Eye (tissue), 1 donor: ENCODE measurements at places on chromosomes 6 and 20.

GRCh38 chr6:111559188-111560097, 46.2 kb downstream of the TRAF3IP2 start:
- peak; percentile 74 for DNase-seq

GRCh38 chr6:157187182-157188083, 135.9 kb downstream of the TMEM242 start:
- DNase-seq = no peak

GRCh38 chr6:36844232-36845170, 5.3 kb upstream of the CPNE5 start:
- no peak for DNase-seq

GRCh38 chr6:11414176-11414963, 123.2 kb upstream of the TMEM170B start:
- DNase-seq = no peak

GRCh38 chr6:44966449-44967092, 361.6 kb upstream of the RUNX2 start:
- no peak for DNase-seq

- DNase-seq = no peak
Observed at GRCh38 chr6:87946669-87947068, 101.0 kb upstream of the SPACA1 start.

DNA sequence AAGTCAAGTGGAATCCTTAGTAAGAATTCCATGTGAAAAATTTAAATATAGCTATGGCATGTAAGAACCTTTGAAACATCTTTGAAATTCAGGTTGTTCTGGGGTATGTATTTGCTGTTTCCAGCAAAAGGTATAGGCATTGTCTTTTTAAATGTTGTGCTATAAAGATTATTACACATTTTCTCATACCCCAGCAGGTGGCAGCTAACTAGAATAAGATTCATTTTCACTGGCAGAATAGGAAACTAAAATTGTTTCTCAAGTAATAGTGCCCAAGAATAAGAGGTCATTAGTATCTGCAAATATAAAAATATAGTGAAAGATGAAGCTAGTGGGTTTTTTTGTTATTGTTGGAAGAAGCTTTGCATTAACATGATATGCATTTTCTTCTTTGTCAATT, 1.8 kb downstream of the GRIK2 start:
- no peak for DNase-seq

DNA sequence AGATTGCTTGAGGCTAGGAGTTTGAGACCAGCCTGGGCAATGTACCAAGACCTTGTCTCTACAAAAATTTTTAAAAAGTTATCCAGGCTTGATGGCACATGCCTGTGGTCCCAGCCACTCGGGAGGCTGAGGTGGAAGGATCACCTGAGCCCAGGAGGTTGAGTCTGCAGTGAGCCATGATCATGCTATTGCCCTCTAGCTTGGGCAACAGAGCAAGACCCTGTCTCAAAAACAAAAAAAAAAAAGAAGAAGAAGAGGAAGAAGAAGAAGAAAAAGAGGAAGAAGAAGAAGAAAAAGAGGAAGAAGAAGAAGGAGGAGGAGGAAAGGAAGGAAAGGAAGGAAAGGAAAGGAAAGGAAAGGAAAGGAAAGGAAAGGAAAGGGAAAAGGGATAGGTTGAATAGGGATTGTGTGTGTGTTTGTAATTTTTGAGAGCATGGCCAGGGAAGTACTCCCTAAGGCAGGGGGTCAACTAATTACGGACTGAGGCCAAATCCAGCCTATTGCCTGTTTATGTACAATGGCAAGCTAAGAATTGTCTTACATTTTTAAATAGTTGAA, 43.0 kb upstream of the ZNF217 start:
- DNase-seq = no peak

DNA sequence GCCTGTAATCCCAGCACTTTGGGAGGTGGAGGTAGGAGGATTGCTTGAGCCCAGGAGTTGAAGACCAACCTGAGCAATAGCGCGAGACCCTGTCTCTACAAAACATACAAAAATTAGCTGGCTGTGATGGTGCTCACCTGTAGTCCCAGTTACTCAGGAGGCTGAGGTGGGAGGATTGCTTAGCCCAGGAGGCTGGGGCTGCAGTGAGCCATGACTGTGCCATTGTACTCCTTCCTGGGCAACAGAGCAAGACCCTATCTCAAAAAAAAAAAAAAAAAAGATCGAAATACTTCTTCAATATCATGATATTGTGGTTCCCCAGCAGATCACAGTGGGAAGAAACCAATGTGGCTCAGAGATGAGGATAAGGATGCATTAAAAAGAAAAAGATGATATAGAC, 47.6 kb downstream of the SOBP start:
- no peak for DNase-seq

DNA sequence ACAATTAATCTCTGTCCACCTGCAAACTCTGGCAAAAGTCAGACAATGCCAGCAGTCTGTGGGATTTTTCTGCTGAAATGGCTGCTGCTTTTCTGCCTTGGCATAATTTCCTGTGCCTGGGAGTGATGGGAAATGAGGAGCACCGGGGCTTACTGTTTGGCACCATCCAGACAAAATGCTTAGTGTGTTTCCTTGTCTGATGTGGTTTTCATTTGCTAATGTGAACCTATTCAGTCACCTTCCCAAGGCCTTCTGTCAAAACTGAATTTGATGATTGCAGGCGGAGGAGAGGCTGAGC, 56.4 kb downstream of the CDH4 start:
- no peak for DNase-seq

DNA sequence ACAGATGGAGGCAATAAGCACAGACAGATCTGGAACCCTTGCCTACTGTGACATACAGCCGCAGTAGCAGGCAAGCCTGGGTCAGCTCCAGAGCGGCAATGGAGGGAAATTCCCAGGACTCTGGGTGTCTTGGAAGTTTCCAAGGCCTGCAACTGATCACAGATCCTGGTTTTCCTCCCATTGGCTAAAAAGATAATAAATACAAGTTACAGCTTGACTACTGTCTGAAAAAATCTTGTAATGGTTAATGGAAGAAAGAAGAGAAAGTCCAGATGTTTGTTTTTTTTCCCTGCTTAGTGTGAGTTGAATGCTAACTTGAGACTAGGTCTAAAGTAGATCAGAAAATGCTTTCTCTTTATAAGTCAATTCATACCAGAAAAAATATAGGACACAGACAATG, 307.6 kb downstream of the ALDH8A1 start:
- DNase-seq = no peak

- no peak for DNase-seq
Observed at GRCh38 chr6:22254886-22255285, 42.0 kb downstream of the PRL start.

- no peak for DNase-seq
Observed at GRCh38 chr6:28965706-28966105, 39.4 kb downstream of the ZNF311 start.

GRCh38 chr20:57384953-57385761, 6.0 kb upstream of the RBM38 start:
- no peak for DNase-seq

DNA sequence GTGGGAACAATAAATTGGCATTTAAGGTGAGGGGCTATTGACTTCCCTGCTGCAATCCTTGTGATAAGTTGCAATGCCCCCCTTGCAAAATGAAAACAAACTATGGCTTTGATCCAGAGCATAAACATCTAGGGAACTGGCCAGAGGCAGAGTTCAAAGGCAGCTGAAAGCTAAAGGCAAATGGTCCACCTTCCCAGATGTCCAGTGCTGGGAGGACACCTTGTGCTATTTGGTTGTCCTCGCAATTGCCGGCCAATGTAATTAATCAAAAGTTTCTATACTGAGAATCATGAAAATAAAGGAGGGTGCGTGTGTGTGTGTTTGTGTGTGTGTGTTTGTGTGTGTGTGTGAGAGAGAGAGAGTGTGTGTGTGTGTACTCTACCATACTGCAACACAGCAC, 337.4 kb downstream of the CBLN4 start:
- DNase-seq = no peak
